Tibial artery (tissue), 4 donors: ENCODE measurements at places on chromosomes 6 and 20.

DNA sequence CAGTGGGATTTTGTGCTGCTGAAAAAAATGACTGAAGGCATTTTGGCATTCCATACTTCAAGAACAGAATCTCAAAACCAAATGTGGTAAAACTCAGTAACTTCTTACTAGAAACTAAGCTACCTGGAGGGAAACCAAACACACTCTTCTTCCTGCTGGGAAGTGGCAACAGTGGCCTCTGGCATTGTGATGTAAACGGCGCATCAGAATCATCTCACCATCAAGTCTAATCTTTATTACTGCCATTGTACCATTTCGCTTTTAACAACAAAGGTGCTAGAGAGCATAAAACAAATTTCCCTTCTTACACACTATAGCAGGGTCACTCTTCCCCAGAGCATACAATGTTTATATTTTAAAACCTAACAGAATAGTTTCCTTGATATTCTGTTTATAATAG is 101.6 kb upstream of the CEP162 start:
- no peak for DNase-seq

GRCh38 chr20:19095762-19096161 is 116.7 kb upstream of the SLC24A3 start:
- DNase-seq = no peak

GRCh38 chr6:147653631-147654030 is 145.1 kb downstream of the SAMD5 start:
- DNase-seq = no peak

GRCh38 chr6:16057446-16057845 is 71.4 kb upstream of the MYLIP start:
- no peak for DNase-seq

- no peak for DNase-seq
These were observed 50.7 kb upstream of the TNFRSF21 start for GRCh38 chr6:47360388-47360787.

DNA sequence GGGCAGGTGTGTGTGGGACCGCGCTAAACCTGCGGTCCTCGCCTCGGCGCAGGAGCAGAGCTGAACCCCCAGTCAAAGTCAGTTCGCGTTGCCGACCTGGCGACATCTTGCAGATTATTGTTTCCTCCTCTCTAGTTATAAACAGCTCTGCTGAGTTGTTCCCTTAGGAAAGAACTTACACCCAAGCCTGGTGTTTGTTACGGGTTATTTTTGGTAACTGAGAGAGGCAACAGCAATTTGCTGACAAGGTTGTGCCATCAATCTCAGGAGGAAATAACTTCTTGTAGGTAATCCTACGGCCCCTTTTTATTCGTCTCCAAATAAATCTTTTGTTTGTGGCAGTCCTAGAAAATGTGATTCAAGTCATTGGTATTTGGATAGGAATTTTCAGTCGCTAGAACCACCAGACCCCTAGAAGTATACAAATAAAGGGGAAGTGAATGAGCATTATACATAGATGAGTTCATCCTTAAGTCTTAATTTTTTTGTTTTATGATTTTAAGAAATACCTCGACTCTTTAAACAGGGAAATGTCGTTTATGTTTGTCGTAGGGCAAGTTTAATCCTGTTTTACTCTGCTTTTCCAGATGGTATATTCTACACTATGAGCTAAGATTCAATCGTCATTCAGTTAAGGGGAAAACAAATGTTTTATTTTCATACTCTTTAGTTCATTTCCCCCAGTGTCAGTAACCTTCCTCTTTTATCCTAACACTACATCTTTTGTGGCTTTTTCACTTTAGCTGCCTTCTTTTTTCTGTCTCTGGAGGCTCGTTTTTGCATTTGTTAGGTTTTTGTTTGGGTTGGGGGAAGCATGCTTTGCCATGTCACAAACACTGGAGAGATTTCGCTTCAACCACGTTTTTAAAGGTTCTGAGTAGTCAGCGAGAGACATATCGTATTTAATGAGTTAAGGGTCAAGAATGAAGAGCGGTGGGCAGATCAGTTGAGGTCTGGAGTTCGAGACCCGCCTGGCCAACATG is 1.2 kb downstream of the PM20D2 start:
- no peak for DNase-seq

DNA sequence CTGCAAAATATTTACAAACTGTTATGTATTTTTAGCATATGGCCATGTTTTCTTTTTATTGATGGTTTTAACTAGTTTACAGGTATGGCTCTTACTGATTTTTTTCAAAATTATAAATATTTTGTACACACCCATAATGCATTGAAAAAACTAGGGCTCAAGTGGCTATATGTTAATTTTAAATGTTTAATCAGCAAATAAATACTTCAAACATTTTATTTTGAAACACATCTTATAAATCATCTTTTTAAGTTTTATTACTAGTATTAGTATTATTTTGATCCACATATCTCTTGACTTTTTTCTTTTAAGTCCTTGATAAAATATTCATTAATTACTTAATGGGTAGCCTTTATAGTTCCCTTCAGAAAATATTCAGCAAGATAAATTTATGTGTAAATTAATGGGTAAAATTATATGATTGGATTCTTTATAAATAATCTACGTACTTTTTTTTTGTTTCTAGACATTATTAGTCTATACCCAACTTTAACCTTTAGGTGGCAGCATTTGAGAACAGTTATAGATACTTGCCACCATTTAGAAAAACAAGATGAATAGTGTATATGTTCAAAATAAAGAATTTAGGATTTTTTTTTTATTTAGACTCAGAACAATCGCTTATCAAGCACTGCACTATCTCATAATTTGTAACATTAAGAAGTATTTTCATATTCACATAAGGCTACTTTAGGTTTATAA is 241.9 kb downstream of the ADGRB3 start:
- no peak for DNase-seq

DNA sequence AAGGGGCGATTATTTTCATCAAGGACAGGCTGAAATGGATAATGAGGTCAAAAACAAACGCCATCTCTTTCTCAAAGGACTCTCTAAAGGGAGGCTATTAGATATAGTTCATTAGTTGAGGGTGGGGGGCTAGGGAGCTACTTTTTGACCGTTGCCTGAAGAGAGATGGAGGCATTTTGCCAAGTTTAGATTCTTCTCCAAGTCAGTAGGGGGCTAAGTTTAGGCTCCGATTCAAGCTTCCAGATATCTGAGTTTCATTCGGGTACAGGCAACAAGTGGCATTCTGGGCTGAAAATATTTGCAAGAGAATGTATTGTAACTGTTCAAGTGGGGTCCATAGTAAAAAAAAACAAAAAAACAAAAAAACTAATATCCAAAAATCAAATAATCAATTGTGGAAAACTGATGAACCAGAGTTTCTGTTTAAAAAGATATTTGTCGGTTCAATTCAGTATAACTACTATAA is 43.4 kb upstream of the PIM1 start:
- DNase-seq = no peak

DNA sequence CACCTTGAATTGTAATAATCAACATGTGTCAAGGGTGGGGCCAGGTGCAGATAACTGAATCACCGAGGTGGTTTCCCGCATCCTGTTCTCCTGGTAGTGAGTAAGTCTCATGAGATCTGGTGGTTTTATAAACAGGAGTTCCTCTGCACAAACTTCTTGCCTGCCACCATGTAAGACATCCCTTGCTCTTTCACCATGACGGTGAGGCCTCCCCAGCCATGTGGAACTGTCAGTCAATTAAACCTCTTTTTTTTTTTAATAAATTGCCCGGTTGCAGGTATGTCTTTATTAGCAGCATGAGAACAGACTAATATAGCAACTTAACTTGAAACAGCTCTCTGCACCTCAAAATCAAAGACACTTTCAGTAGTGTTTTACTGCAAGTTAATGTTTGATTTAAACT is 121.6 kb downstream of the OGFRL1 start:
- no peak for DNase-seq

DNA sequence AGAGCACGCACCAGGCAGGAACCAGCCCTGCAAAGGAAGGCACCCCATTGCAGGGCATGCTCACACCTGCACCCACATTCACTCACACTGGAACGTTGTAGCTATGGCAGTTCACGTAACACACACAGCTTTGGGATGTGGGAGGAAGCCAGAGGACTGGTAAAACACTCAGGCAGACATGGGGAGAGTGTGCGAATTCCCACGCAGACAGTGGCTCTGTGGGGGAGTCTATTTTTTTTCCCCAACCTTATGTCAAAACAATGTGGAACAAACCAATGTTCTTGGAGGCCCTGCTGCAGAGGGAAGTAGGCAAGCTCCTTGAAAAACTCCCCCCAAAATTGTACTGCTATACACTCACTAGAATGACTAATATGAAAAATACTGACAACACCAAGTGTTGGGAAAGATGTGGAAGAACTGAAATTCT is 91.0 kb downstream of the PPP1R14C start:
- no peak for DNase-seq

GRCh38 chr6:158500016-158500735 is 59.7 kb upstream of the TMEM181 start:
- DNase-seq = no peak

- no peak for DNase-seq
These were observed 441.4 kb upstream of the PLCB4 start for GRCh38 chr20:8627340-8628004.

GRCh38 chr6:118292558-118292957 is 255.5 kb upstream of the PLN start:
- DNase-seq = no peak

DNA sequence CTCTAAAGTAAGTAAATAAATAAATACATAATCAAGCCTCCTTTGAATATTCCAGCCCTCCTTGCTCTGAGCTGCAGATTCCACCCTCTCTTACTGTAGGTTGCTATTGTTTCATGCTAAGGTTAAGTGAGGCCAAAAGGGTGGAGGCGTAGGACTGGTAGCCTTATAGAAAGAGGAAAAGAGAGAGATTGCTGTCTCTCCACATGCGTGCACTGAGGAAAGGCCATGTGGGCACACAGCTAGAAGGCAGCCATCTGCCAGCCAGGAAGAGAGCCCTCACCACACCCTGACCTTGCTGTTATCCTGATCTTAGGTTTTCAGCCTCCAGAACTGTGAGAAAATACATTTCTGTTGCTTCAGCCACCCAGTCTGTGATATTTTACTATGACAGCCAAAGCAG is 87.4 kb upstream of the SHLD1 start:
- no peak for DNase-seq

DNA sequence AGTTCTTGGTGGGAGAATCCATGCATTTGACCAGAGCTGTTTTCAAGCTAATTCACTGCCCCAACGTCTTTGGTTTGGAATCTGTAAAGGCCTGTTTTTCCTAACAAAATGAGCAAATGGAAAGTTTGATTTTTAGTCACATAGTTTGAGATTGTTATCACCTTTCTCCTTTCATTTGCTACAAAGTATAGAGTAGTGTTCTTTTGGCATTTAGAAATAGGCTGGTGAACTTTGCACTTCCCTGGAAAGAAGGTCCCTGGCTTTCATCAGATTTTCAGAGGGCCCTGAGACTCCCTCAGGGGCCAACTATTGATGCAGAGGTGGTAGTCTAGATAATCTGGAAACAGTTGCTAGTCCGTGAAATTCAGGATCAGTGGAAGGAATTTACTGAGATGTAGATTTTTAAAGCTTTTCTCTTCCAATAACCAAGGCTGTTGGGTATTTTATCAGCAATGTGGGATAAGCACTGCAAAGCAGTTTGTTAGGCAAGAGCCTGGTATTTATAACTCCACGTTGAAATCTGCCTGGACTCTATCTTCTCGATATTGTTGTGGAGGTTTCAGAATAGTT is 1.7 kb downstream of the ARFGEF2 start:
- no peak for DNase-seq

DNA sequence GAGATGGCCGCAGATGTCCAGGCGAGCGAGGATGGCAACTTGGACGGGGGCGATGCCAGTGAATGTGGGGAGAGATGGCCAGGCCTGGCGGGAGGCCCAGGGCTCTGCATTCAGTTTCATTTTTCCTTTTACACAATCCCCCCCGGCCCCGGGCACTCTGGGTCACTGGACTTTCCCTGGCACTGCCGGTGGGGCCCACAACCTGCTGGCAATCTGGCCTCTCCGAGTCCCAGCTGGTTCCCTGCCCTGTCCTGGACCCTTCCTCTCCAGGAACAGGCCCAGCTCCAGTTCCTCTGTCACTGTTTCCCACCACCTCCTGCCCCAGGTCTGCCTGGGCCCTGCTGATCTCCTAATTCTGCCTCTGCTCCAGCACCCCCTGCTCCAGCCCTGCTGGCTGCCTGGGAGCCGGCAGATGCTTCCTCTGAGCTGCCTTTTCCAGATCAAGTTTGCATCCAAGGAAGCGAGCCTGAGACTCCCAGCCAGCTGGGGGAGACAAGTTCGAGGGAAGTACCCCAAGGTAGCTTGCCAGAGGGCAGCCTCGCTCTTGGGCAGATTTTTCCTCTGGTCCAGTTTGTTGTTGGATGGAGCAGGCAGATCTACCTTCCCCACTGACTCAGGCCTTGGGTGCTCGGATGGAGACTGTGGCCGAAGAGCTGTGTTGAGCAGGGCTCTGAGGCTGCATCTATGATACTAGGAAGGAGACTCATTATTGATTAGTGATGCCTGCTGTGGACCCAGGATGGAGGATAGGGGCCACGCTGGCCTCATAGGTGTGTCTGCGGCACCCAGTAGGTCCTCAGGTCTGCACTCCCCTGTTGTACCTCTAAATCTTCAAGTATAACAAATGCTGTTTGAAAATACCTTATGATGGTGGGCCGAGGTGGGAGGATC is 83.2 kb downstream of the CEBPB start:
- DNase-seq = peak; percentile 69

DNA sequence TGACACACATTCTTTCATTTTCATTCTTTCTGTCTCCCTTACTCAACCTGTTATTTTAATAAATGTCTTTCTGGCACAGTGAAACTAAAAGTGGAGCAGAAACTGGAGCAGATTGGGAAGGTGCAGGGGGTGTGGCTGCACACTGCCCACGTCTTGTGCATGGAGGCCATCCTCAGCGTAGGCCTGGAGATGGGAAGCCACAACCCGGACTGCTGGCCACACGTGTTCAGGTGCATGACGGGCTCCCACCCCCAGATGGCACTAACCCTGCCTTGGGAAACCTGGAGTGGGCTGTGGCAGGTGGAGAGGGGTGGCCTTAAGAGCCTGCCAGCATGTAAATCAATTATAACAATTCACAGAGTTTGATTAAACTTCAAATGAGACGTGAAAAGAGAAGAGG is 71.4 kb upstream of the PBOV1 start:
- DNase-seq = no peak

- no peak for DNase-seq
These were observed 35.2 kb downstream of the DOK5 start for GRCh38 chr20:54510541-54511129.

DNA sequence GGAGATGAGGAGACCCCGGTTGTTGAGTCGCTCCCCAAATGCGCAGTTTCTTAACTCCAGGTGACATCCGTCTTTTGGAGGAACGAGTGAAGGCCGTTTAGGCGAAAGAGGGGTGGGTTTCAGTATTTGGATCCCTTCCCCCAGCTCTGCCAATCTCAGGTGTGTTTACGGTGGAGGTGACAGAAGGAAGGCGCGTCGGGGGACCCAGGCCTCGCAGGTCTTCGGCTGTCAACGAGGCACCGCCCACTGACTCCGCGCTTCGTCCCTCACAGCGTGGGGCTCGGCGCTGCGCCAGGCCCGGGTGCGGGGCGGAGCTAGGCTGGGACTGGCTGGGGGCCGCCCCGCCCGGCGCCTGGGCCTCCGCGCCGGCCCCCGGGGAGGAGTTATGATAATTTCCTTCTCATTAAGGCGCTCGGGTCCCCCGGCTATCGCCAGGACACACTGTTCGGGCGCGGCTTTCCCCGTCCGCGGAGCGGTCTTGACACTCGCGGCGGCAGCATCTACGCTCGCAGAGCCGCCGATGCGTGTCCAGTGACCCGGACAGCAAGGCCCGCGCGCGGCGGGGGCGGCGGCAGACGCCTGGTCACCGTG is at the start of gene TFAP2C:
Gene TFAP2C (plus strand): TSS at position 434 of the 591 bp plus-strand sequence. CDS start 239 bp downstream, outside the sequence.
- DNase-seq = peak; percentile 63
